Activated T-cell treated with anti-CD3 and anti-CD28 coated beads for 24 hours (primary cell): ENCODE measurements at places on chromosomes 4 and X.

- no peak for DNase-seq
These were observed 32.2 kb downstream of the FNIP2 start for GRCh38 chr4:158801066-158801465.

DNA sequence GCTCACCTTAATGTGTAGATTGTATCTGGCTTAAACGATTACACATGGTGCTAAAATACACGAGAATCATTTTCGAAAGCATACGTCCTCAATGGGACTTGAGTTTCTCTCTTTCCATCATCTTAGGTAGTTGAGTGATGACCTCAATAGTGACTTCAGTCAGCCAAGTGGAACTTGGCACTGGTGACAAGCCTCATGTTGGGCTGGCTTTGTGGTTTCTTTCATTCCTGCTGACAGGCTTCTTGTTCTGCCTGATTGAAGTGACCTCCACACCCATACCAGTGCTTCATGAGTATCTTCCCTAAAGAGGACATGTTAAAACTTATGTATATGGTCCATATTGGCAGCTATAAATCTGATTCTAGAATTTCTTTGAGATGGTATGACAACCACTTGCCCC is 159.1 kb upstream of the WDR1 start:
- DNase-seq: no peak

GRCh38 chr4:152672206-152673092 is 7.3 kb downstream of the TMEM154 start:
- DNase-seq: no peak

DNA sequence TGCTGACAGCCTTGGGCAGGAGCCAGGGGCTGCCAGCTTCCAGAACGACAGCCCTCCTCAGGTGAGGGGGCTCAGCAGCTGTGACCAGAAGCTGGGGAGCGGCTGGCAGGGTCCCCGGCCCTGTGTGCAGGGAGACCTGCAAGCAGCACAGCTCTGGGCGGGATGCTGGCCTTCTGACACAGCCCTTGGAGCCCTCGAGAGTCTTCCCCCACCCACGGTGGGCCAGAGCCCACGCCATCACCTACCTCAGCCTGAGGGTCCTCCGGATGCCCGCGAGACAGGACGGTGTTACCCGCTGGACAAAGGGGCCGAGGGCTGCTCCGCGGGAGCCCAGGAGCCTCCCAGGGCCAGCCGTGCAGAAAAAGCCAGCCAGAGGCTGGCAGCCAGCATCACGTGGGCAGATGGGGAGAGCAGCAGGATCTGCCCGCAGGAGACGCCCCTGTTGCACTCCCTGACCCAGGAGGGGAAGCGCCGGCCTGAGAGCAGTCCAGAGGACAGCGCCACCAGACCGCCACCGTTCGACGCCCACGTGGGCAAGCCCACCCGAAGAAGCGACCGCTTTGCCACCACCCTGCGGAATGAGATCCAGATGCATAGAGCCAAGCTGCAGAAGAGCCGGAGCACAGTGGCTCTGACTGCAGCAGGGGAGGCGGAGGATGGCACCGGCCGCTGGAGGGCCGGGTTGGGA is 71.8 kb upstream of the CLDN34 start:
- no peak for DNase-seq

GRCh38 chr4:6716018-6716911 is at the start of gene BLOC1S4:
Gene BLOC1S4 (plus strand): TSS chr4:6716174. CDS start chr4:6716210, 36 bp downstream.
- peak; percentile 84 for DNase-seq

- no peak for DNase-seq
These were observed 201.6 kb downstream of the ADGRL3 start for GRCh38 chr4:61401771-61402170.

DNA sequence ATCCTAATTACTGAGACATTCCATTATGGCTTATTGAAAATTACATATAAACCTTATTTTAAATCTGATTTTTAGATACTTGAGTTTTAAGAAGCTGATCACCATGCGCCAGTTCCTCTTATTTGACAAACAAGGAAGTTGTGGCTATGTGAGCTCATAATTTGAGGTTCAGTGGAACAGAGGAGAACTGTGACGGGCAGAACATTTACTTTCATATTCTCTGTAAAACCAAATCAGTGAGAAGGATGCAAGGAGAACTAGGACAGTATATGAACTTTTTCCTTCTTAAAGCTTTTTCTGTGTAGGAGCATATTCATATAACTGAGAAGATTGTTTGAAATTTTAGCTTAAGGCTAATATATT is 25.3 kb downstream of the STIM2 start:
- no peak for DNase-seq

GRCh38 chr4:74322301-74322700 is 14.0 kb downstream of the EPGN start:
- no peak for DNase-seq

DNA sequence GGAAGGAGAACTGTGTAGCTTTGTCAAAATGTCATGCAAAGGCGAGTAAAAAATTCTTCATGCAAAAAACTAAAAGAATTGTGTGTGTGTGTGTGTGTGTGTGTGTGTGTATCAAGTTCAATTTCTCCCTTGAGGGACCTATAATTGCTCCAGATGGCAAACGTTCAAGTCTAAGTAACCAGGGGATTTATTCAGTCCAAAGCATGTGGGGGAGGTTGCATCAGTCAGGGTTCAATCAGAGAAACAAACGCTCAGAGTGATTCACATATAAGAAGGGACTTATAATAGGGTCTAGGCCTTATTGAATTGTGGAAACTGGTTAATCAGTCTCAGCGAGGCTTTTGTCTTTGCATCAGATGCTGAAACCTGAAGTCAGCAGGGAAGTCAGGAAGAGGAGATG is 5.0 kb downstream of the DCAF8L1 start:
- no peak for DNase-seq

DNA sequence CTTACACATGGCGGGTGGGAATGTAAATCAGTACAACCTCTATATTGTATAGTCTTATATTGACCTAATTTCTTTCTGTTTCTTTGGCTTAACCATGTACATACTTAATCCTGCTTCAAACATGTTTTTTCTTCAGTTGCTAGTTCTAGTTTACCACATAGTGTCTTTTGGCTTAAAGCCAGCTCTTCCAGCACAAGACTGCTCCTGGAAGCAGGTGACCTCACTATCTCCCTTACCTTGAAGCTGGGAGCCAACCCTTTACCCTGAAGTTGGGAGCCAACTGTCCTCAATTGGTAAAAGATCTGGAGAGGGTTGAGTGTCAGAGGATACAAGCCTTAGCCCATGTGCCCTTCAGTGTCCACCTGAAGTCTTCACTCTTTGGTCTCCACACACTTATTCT is 162.7 kb downstream of the AASDH start:
- no peak for DNase-seq

DNA sequence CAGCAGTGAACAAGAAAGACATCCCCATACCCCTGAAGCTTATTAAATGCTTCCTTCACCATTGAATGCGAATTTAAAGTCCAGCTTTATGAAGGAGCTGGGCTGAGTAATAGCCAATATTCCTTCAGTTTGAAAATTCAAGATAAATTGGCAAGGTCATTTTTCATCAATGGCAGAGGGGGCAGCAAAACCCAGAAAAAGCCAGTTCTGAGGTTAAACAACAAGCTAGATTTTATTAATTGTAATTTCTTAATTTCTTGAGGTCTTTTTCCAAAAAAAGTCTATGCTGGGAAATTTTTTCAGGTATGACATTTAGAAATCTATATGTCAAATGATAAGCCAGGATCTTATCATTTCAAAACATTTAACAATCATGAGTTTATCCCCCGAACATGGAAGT is 808.9 kb downstream of the RPA4 start:
- DNase-seq: no peak

GRCh38 chrX:107537815-107538214 is 88.4 kb downstream of the FRMPD3 start:
- peak; percentile 3 for DNase-seq

DNA sequence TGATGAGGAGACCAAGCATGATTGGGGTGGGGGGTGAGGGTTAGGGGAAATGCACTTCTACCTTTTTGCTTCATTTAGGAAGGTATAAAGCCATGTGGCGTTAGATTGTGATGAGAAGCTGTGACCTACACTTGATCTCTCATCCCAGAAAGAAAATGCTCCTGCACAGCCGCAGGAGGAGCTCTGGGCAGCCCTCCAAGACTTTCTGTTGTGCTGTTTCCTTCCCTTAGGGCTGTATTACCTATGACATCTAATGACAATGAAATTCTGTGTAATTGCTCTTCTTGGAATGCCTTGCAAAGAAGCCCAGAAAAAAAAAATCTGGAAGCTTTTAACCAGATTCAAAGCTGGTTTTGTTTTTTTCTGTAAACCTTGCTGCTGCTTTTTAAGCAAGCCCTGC is 13.4 kb downstream of the PRPS2 start:
- no peak for DNase-seq
